Stimulated activated CD4-positive, alpha-beta T cell treated with anti-CD3 and anti-CD28 coated beads, TNF-alpha, amount 100 ng/mL, for 1 hour (primary cell): ENCODE measurements at places on chromosomes 16 and 17.

DNA sequence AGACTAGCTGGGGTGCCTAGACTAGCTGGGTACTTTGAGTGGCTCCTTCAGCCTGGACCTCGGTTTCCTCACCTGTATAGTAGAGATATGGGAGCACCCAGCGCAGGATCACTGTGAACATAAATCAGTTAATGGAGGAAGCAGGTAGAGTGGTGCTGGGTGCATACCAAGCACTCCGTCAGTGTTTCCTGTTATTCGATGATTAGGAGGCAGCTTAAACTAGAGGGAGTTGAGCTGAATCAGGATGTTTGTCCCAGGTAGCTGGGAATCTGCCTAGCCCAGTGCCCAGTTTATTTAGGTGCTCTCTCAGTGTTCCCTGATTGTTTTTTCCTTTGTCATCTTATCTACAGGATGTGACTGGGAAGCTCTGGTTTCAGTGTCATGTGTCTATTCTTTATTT lies 8.4 kb upstream of the TMEM235 start:
- no peak for DNase-seq

DNA sequence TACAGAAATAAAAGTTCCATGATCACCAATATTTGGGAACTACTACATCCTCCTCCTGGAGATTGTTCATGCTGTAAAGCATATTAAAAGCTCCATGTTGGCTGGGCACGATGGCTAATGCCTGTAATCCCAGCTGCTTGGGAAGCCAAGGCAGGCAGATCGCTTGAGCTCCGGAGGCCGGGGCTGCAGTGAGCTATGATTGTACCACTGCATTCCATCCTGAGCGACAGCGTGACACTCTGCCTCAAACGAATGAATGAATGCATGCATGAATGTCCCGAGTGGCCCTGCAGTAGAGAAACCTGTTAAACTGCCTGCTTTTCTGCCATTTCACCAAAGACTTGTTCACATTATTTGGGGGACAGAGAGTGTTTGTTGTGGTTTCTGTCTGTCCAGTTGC lies 15.0 kb downstream of the CNEP1R1 start:
- DNase-seq: no peak

- no peak for DNase-seq
These were observed 13.7 kb upstream of the SKAP1 start for GRCh38 chr17:48443712-48444111.

DNA sequence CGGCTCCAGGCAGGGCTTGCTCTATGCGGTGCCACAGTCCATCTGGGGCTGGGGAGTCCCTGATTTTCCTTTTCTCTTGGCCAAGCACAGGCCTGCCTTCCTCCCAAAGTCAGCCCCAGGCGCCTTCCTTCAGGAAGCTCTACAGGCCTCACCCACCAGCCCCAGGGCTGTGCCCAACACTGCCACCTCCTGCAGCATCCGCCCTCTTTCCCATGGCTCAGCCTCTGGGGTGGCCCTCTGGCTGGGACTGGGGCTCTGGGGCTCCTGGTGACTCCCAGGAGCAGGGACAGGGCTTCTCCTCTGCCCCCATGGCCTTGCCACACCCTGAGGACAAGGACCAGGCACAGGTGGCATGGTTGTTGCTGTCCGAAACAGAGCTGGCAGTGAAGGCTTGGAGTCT lies 817 bp downstream of the ITGB4 start:
- DNase-seq: no peak

- DNase-seq: no peak
These were observed 29.3 kb downstream of the METRNL start for GRCh38 chr17:83108709-83109108.

GRCh38 chr16:6558126-6558525 lies 774.5 kb upstream of the RBFOX1 start:
- DNase-seq: no peak

- DNase-seq: no peak
These were observed 14.2 kb downstream of the COX6A2 start for GRCh38 chr16:31413943-31414342.

- DNase-seq: no peak
These were observed 54.7 kb upstream of the CDH11 start for GRCh38 chr16:65176603-65177002.

DNA sequence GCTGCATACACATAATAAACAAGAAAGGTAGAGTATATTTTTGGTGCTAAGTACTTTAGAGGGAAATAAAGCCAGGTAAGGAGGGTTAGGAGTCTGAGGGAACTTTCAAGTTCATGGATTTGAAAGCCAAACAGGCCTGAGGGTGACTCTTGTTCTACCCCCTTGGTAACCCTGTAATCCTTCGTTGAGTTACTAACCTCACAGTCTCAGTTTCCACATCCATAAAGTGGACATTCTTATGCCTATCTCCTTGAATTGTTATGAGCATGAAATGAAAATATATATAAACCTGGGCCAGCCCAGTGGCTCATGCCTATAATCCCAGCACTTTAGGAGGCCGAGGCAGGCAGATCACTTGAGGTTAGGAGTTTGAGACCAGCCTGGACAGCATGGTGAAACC lies 22.4 kb downstream of the PECAM1 start:
- no peak for DNase-seq

DNA sequence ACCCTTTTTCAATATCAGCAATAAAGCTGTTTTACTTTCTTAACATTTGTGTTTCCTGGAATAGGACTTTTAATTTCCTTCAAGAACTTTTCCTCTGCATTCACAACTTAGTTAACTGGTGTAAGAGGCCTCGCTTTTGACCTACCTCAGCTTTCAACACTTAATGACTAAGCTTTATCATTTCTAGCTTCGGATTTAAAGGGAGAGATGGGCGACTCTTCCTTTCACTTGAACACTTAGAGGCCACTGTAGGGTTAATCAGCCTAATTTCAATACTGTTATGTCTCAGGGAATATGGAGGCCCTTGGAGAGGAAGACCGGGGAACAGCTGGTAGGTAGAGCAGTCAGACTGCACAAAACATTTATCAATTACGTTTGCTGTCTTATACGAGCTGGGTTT lies 4.7 kb downstream of the SYNRG start:
- DNase-seq: no peak

DNA sequence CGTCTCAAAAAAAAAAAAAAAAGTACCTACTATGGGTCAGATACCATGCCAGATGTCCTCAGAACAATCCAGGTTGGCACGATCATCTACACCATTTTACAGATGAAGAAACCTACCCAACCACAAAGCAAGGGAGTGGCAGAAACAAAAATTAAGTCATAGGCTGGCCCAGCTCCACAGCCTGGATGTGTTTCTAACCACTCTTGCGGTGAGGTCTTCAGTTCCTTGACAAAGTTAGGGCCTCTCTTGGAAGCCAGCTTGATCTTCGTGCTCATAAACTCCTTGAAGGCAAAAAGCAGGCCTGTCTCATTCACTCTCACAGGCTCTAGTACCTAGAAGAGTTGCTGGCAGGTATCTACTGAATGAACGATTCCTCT lies 6.2 kb downstream of the GGA2 start:
- DNase-seq: no peak

DNA sequence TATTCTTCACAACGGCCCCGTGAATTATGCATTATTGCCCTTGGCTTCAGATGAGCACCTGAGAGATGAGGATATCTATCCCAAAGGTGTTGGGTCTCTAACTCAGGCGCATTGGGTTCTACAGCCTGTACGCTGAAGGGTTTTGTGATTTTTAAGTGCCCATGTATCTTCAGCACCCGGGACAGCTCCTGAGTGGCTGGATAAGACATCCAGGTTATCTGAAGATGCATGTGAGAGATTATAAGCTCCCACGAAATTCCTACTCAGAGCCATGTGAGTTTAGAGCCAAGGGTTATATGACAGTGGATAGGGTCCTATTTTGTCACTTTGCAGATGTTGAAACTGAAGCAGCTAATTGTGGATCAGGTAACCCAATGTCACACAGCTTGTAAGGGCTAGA lies 612.3 kb upstream of the EEF2KMT start:
- DNase-seq: no peak

DNA sequence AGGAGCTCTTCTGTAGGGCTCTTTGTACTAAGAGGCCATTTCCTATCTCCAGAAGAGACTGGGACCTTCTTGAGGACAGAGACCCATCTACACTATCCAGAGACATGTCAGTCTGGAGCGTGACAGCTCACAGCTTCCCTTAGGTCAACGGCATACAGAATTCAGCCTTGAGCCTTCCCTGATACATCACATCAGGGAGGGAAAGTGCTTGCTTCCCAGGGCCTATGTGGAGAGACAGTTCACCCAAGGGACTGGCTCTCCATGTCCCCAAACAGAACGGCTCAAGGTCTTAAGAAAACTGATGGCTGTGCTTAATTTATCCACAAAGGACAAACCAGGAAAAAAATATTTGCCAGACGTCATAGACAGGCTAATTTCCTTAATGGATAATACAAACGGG lies 7.7 kb downstream of the CENPV start:
- no peak for DNase-seq

DNA sequence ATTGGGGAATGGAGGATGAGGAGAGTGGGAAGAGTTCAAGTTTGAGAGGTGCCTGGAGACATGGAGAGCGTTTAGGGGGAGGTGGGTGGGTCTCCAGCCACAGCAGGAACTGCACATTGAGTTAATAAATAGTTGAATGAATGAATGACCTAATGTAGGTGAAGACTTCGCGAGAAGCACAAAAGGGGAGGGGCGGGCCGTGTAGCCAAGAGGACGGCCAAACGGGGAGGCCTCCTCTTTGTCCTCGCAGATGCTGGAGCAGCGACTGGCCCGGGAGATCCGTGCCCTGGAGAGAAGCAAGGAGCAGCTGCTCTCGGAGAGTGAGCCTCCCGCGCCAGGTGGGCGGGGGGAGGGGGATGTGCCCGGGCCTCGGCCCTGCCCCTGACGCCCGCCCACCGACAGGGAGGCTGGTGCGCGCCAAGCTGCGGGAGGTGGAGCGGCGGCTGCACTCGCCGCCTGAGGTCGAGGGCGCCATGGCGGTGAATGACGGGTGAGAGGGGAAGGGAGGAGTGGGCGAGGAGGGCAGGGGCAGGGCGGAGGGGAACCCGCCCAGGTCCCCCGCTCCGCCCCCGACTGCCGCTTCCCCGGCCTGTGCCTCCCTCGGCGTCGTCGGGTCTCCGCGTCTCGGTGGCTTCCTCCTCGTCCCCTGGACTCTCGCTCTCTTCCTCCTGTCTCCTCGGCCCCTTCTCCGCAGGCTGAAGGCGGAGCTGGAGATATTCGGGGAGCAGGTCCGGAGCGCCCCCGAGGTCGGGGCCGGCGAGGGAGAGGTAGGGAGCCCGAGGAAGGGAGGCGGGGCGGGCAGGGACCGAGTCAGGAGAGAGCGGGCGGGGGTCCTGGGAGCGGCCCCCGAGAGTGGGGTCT lies 12.9 kb downstream of the SYCE1L start:
- DNase-seq: peak; percentile 15

DNA sequence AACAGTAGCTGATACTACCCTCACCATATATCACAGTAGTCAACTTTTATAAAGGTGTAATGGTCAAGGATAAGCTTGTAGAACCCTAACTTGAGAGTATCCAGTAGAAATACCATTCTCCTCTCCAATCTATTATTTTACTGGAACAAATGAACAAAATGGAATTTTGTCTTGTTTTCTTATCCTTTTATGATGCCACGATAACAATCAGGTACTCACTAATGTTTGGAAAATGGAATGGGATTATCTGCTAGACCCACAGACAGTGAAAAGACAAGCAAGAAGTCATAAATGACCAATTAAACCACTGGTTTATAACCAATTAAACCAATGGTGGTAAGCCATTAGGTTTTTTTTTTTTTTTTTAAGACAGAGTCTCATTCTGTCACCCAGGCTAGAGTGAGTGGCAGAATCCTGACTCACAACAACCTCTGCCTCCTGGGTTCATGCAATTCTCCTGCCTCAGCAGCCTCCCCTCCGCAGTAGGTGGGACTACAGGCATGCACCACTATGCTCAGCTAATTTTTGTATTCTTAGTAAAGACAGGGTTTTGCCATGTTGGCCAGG lies 10.4 kb downstream of the GPATCH8 start:
- DNase-seq: no peak

- DNase-seq: no peak
These were observed 32.2 kb downstream of the FZD2 start for GRCh38 chr17:44589316-44590071.

- DNase-seq: no peak
These were observed 4.0 kb upstream of the MEAK7 start for GRCh38 chr16:84508502-84508901.

DNA sequence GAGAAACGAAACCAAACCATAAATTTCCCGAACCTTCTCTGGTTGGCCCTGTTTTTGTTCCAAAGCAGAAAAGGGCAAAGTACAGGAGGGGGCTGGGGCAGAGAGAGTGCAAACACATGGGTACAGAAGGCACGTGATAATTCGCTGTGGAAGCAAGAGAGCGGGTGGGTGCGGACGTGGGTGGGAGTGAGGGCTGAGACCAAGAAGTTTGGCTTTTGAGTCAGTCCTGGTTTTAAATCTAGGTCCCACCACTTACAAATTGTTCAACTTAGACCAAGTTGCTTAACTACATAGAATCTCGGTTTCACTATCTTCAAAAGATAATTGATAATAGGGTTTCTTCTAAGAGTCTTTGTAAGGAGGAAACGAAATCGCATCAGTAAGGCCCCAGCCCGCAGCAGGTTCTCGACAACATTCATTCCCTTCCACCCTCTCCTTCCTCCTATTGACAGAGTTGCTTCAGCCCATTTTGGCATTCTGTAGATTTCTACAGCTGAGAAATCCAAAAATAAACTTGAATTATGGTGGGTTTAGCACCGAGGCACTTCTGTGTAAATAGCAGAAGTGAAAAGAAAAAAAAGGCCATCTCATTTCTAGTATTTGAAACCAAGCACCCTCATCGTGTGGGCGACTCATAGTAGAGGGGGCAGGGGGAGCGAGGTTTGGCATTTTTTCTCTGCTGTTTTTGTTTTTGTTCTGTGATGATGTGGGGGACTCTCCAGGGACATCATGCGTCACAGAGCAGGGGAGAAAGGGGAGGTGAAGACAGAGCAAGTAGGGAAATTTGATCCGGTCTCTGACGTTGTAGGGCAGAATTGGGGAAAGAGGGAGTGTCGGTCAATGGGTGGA lies 33.6 kb upstream of the CCR7 start:
- no peak for DNase-seq

DNA sequence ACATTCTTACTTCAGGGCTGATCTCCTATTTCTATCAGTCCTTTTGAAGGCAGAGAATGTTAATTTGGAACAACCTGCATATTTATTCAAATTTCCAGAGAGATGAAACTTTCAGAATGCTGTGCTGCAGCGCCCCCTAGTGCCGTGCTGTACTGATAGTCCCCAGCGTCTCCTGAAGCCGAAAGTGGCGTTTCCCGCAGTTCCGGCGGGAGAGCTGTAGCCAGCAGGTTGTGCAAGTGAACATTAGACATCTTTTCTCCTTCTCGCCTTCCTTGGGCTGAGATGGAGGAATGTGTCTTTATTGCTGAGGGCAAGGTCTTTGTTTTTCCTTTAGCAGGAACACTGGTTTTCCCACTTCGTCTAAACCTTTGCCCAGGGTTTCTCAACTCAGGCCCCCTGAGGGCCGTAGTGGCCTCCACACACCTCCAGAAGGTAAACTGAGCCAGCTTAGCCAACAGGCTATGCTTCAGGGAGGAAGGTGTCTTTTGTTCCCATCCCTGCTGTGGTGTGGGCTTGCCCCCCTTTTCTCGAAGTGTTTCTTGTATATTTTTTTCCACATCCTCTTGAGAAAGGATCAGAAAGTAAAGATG lies 26.4 kb downstream of the USP10 start:
- DNase-seq: peak; percentile 75
